Muscle of arm (tissue), 14 donors: ENCODE measurements at places on chromosomes 7 and 10. TPM values are rescaled to one million over a fixed set of nuclear protein-coding genes. Genes with fewer than 3 reads are reported as not detected.

GRCh38 chr7:132398253-132398925, 177.9 kb downstream of the PLXNA4 start:
- no peak for DNase-seq

Gene ITIH5
- 45.0 TPM for polyA plus RNA-seq

Gene ASB10
- polyA plus RNA-seq = 3.3 TPM

Gene SH2D4B
- not detected for polyA plus RNA-seq

DNA sequence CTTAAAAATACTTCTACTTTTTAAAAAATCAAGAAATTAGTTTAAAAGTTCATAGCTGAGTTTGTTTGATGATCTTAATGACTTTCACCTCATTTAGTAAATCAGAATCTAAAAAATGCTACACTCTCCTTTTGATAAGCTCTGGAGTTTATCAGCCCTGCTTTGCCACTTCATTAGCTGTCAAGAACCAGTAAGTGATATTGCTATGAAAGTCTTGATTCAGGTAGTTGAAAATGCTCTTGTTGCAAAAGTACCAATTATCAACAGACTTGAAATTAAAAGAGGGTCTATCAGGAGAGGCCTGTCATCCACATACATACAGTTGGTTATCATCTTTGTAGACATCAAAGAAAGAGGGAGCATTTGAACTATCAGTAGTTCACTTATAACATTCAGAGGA, 41.6 kb downstream of the SEMA3A start:
- DNase-seq = no peak

- DNase-seq = no peak
These were observed 104.7 kb downstream of the CPXM2 start for GRCh38 chr10:123786896-123787295.

Gene GRM8
- 0.84 TPM for polyA plus RNA-seq

DNA sequence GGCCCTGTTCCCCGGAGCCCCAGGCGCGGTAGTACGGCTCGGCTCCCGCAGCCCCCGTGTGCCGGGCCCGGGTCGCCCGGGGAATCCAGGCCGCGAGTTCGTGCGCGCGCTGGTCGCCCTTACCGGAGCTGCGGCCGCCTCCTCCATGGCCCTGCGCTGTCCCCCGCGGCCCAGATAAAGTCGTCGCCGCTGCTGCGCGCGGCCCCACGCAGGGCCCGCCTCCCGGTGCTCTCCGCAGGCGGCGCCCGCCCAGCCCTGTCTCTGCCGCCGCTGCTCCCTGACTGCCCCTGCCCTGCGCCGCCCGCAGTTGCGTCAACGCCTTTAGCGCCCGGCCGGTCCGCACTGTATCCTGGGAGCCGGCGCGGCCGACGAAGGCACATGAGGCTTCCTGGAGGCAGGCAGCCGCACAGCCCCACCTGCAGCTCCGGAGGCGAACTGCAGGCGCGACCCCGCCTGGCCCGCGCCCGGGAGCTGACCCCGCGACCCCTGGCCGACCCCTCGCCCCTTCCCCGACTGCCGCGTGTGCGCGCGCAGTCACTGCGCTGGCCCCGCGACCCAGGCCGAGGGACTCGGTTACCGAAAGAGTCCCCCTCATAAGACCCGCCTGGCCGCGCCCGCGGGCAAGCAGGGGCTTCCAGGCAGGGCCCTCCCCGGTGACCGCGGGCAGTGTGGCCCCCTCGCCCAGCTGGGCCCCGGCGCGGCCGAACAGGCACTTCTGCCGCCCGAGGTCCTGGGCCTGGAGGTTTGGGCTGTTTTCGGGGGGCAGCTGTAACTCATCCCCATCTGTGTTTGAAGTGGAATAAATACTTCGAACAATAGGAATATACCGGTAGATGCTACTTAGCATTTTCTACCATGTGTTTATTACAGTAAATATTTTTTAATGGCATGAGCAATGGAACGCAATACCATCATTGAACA, 127.1 kb upstream of the ZNF746 start:
- peak; percentile 83 for DNase-seq

DNA sequence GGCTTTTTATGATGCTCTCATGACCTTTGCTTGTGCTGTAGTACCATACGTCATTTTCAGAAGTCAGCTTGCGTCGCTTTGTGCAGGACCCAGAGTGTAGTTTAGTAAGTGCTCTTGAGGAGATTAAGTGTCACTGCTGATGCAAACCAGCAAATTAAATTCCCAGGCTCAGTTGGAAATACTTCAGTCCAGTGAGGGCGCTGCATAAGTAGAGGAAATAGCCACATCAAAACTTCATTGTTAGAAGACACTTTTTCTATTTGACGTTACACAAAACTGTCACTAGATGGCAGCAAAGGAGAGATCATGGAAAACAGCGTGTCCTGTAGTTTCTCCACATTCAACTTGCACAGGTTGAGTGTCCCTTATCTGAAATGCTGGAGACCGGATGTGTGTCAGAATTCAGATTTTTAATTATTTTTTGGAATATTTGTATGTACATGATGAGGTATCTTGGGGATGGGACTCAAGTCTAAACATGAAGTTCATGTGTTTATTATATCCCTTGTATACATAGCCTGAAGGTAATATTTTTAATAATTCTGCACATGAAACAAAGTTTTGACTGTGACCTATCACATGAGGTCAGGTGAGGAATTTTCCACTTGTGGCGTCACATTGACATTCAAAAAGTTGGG, 7.9 kb downstream of the ZNF22 start:
- DNase-seq = peak; percentile 82

DNA sequence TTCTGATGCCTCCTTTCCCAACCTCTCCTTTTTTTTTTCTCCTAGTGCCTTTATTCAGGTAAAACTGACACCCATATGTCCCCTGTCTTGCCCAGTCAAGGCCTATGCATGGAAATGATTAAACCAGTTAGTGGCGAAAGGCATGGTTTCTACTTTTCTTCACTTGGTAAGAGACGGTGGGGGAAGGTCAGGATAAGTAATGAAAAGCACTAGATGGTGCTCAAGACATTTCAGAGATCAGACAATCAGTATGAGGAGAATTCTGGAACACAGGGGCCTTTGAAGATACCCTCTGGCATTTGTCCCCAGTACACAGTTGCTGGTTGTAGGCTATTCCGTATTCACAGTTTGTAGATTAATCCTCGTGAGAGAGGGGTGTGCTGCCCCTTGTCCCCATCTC, 121.2 kb downstream of the RTKN2 start:
- DNase-seq = no peak

Gene OPALIN
- not detected for polyA plus RNA-seq

Gene OR6B1
- polyA plus RNA-seq = not detected

DNA sequence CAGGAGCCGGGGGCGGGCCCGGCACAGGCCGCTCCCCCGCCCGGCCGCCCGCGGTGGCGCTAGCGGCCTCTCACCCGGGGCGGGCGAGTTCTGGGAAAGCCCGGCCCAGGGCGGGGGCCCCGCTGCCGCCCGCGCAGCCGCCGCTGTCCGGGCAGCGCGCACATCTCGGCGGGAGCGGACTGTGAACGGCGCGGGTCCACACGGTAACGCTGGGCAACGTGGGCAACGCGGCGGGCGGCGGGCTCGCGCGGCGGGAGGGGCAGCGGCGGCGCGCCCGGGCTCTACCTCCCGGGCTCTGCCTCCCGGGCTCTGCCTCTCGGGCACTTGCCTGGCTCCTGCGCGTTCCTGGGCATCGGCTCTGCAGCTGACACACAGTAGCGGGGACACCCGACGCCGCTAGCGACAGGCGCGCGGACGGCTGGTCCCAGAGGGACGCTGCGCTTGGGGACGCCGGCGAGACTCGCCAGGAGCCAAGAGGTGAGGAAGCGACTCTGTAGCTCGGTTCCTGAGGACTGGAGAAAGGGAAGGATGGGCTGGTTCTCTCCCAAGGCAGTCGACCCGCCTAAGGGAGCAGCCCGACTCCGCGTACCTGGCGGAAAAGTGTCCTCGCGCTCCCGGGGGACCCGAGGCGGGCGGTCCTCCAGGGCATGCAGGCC, at the start of gene PLCE1:
TSS of gene PLCE1 (plus strand) at position 150 of the 656 bp plus-strand sequence. CDS start 37,116 bp downstream, outside the sequence.
- peak; percentile 36 for DNase-seq

DNA sequence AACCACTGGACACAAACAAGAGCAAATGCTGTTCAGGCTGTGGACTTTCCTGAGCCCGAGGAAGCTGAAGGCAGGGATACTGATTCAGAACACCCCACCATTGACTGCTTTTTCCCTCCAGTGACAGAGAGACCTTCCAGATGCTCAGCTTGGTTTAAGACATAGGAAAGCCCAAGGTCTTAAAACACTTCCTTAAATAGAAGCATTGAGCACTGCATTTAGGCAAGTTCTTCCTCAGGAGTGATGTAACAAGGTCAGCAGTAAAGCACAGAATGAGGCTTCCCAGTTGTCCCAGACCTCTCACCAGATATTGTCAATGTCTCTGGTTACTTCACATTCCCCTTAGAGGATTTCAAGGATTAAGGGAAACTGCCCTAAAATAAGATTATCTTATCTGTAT, 19.6 kb upstream of the CDCA7L start:
- DNase-seq = no peak

DNA sequence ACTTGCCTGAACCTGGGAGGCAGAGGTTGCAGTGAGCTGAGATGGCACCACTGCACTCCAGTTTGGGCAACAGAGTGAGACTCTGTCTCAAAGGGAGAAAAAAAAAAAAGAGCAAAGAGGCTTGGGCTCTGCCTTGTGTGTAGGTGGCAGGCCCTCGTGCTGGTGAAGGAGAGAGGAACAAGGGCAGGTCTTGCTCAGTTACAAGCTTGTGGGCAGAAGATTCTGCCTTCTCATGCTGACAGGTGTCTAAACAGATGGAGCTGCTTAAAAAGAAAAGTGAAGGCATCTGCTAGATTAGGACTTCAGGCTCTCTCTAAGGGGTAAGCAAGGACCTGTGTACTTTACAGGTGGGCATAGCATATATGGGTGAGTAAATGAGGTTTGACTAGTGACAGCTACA, 65.5 kb upstream of the TRIM8 start:
- no peak for DNase-seq

DNA sequence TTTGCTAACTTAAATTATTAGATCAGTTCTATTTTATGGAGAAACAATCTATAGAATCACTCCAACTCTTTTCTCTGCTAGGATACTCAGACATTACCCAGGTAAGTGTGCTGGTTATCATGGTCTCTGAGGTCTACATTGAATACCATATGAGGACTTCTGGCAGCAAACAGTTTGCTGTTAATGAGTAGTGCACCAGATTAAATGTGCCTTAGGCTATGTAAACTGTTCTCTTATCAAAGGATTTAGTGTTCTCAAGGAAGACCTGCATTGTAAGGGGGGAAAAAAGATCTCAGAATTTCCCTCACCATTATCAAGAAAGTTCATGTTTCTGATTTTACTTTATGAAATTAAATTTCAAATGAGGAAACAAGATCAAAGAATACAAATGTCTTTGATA, 107.5 kb downstream of the ITGB8 start:
- DNase-seq = no peak

DNA sequence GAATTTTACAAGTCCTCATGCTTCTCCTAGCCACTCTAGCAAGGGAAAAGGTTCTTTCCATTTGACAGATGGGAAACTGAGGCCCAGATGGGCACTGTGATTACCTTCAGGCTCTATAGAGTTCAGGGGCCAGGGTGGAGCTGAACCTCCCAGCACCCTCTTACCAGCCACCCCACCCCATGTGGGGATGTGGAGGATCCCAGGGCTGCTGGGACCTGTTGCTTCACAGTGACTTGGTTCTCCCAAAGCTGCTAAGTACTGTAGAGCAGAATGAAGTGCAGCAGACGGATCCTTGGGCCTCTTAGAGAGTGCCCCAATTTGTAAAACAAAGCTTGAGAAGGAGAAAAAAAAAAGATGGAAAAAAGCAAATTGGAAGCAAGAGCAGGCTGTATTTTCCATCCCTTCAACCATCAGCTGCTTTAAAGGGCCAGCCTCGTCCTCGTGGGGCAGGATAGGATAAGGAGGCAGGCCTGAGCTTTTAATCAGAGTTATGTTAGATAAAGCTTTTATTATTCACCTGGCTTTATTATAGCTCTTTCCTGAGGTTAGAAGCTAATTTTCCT, 147.0 kb downstream of the CDH23 start:
- peak; percentile 23 for DNase-seq

Gene CLRN3
- not detected for polyA plus RNA-seq

GRCh38 chr7:99504281-99504602, 220 bp upstream of the ZKSCAN5 start:
- no peak for DNase-seq

GRCh38 chr10:114940735-114941134, 2.7 kb downstream of the TRUB1 start:
- no peak for DNase-seq

DNA sequence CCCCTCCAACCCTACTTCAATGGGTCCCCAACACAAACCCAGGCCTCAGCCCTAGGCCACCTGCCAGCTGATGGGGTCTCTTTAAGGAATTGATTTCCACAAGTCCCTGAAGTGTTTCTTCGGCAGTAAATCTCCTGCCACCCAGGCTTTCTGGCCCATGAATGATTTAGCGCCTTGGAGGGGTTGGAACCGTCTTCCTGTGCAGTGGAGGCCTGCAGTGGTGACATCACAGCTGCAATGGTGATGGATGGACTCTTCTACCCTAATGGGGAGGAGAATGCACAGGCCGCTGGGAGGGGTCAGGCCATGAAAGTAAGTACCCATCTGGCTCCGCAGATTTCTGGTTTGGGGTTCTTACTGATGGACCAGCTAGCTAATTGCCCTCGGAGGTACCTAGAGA, 163.8 kb downstream of the UBE2H start:
- no peak for DNase-seq

DNA sequence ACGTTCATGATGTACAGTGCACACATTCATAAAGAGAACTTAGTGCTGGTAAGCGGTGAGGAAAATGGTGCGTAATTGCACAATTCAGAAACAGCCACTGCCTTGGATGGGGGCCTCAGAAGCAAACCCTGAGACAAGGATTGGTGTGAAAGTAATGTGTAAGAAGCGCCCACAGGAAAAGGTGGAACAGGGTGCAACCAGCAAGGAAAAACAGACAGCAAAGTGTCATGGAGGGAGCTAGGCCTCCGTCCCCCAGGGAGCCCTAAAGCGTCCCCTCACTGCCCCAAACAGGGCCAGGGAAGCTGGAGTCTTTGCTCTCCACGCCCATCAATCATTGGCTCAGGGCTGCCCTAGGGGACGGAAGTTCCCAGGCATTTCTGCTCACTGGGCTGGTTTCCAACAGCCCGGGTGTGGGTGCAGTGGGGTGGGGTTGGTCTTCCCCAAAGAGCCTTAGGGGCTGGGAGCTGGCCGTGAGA, 9.6 kb upstream of the C10orf105 start:
- DNase-seq = no peak

Gene ANKRD30A
- not detected for polyA plus RNA-seq

Gene MALSU1
- 100 TPM for polyA plus RNA-seq

- DNase-seq = no peak
These were observed 184.3 kb upstream of the ITGB1 start for GRCh38 chr10:33142295-33142694.

Gene PILRA
- polyA plus RNA-seq = 2.2 TPM

- no peak for DNase-seq
These were observed 129.2 kb upstream of the FEZF1 start for GRCh38 chr7:122433765-122434164.

- no peak for DNase-seq
These were observed 1.0 kb downstream of the TMEM176B start for GRCh38 chr7:150799156-150799555.

GRCh38 chr10:99315853-99316252, 13.3 kb upstream of the CNNM1 start:
- DNase-seq = no peak

DNA sequence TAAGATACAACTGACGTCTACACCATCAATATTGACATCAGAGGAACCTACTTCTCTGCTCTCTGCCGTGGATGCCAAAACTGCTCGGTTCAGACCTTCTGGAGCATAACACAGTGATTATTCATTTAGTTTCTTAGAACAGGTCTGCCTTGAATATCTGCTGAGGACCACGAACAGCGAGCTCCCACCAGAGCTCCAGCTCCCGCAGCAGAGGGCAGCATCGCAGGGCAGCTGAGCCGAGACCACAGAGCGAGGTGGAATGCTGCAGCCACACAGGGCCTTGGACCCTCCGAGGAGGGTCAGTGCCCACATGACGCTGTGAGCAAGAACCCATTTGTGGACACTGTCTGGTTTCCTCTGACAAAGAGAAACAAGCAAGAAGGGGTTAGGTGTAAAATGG, 6.8 kb downstream of the VIPR2 start:
- DNase-seq = no peak
